ENCODE measurements at places on chromosomes 16 and 17.

GRCh38 chr16:85123891-85124635 is 11.8 kb upstream of the CIBAR2 start:
- no peak for DNase-seq

DNA sequence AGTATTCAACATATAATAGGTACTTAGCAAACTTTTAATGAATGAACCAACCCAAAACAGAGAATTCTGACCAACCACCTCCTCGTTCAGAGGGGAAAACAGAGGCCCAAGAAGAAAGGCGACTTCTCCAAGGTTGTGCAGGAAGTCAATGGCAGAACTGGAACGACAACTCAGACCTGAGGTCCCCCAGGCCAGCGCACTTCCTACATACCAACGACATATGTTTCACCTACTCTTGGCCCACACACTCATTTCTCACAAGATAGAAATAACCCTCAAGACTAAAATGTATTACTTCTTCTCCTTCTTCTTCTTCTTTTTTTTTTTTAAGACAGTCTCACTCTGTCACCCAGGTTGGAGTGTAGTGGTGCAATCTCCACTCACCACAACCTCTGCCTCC is 14.4 kb downstream of the CHCT1 start:
- DNase-seq = no peak

DNA sequence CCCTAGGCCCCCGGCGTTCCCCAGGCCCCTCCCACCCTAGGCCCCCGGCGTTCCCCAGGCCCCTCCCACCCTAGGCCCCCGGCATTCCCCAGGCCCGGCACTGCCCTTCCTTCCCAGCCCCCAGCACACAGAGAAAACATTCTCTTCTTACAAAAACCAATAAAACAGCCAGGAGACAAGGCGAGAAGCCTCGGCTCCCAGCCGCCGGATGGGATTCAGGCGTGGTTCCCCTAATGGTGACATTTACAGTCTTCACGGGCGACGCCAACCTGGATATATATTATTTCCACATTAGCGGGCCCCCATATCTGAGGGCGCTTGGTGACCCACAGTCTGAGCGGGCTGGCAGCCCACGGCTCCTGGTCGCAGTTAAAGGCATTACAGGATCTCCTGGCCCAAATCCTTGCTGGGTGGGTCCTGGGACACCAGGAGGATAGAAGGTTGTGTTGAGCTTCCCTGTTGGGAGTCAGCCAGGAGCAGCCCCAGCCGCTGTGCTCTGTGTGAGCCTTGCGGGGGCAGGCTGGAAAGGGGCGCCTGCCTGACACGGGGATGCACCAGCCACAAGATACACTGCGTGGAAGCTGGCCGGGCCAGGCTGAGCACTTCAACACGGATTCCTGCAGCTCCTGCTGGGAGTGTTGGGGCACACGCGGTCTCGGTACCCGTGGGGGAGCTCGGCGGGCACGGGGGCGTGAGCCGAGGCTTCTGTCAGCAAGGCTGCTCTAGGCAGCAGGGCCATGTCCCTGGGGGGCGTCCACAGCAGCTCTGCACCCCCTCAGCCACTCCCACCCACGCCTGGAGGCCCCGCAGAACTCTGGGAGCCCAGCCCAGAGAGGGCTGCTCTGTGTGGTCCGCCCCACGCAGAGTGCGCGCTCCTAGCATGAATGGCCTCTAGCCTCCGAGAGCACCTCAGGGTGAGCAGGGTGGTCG is 83.7 kb downstream of the LMF1 start:
- no peak for DNase-seq

DNA sequence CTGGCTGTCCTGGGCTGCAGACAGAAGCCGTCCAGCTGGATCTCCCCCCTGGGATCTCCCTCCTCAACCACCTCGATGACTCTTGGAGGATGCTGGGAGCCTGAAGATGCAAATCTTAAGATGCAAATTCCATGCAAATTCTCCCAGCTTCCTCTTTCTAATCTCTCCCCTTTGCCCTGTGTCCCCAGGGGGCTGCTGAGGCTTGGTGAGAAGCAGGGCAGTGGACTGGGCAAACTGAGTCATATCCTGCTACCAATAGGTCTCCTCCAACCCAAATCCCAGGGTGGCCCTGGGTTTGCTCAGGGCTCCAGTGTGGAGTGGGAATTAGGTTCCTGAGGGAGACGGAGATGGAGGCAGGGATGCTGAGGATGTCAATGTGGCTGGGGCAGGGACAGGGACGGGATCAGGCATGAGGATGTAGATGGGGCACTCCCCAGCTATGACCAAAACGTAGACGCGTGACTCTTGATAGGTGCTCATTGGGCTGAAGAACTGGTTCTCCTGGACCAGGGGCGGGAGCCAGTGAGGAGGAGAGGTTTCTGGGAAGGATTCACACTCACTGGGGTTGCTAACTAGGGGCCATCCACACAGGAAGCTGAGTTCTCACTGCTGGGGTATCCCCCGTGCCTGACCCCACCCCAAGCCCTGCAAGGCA is 3.6 kb upstream of the ALOX12B start:
- DNase-seq = no peak

DNA sequence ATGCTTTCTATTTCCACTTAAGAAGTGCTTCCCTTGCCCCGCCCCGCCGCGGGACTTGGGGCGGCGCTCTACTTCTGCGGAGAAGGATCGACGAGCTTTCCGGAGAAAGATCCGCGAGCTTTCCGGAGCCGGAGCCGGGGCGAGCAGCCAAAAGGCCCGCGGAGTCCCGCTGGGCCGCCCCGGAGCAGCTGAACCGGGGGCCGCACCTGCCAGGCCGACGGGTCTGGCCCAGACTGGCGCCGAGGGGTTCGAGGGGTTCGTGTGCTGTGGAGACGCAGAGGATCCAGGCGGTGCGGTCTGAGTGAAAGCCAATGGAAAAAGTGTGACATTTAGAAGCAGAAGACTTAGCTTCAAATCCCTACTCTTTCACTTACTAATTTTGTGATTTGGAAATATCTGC is 50.8 kb downstream of the TBC1D26 start:
- no peak for DNase-seq

- peak; percentile 7 for DNase-seq
Measured at GRCh38 chr17:7959503-7960253, 27.7 kb downstream of the CNTROB start.

- no peak for DNase-seq
Measured at GRCh38 chr17:39706921-39707337, 7.1 kb downstream of the ERBB2 start.
